ENCODE measurements at places on chromosomes 1 and 21.
A peak's percentile ranks its signal among the peaks of the same experiment; 100 is the strongest.

DNA sequence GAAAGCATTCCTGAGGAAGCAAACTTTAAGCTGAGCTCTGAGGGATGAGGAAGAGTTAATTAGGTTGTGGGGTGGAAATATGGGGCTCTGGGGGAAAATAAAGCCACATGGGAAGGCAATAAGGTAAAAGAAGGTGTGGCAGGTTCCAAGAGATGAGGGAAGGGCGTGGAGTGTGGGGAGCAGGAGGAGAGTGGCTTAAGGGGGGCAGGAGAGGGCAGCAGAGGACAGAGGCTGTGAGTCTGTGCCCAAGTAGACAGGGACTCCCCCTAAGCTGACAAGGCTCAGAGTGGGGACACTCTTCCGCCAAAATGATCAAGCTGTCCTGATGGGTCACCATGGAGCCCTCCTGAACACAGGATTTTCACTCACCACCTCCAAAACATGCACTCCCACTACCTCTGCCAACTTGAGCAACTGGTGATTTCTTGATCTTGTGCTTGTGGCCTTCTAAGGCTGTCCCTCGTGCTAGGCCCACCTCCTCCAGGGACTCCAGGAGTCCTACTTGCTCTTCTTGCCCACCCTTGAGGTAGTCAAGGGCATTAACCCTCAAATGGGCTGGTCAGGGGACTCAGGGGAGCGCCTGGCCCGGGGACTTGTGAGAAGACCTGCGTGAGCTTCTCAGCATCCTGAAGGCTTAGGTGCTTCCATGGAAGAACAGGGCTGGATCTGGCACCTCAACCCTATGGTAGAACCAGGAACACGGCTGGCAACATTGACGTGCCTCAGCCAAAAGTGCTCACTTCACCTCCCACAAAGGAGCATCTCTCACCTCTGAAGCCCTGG lies 23.4 kb downstream of the DMAP1 start:
- DNase-seq = no peak

DNA sequence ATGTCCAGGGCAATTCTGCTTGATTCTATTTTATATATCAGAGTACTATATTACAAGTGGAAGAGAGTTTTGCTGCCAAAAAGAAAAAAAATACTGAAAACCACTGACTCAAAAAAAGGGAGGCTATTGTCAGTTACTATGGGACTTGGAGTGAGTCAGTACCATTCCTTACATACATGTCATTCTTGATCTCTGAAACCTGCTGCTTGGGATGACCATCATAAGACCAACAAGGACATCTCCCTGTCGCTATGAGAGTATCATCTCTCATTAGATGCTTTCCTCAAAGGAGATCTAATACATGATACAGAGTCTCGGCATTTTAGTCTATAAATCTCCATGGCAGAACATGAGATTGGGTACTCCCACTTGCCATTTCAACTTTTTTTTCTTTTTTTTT lies 11.8 kb upstream of the INPP5B start:
- DNase-seq = no peak

- no peak for DNase-seq
Measured at GRCh38 chr21:35633501-35633900, 426.8 kb downstream of the SETD4 start.

GRCh38 chr1:80837066-80837465 lies 963.7 kb upstream of the ADGRL2 start:
- no peak for DNase-seq

- no peak for DNase-seq
Measured at GRCh38 chr1:22619798-22620197, 16.6 kb upstream of the C1QA start.

- DNase-seq = peak; percentile 22
Measured at GRCh38 chr1:74396933-74397332, 115.5 kb downstream of the LRRC53 start.

DNA sequence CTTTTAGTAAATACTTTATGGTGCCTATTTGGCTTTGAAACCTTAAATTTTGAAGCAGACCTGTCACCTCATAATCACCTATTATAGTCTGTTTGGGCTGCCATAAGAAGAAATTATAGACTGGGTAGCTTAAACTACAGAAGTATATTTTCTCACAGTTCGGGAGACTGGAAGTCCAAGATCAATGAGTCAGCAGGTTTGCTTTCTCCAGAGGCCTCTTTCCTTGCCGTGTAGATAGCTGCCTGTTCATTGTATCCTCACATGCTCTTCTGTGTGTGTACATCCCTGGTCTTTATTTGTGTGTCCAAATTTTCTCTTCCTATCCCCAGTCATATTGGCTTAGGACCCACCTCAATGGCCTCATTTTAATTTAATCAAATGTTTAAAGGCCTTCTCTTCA lies 518.2 kb downstream of the ADGRL2 start:
- DNase-seq = no peak

GRCh38 chr1:207858806-207859205 lies 52.1 kb downstream of the CD34 start:
- no peak for DNase-seq

GRCh38 chr1:184953600-184954219 lies 20.6 kb downstream of the NIBAN1 start:
- DNase-seq = no peak

DNA sequence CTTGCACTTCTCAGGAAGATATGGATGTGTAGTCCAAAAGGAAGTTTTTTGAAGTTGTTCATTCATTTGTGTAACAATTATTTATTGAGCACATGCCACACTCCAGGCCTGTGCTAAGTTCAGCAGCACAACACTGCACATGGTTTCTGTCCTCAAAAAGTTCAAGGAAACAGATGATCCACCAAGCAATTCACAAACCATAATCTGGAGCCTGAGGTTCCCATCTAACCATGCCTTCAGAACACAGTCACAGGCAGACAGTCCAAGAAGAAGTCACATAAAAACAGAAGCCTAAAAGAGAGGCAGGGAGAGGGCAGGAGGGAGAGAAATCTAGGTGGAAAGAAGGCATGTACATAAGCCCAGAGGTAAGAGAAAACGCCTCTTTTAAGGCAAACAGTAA lies 1.9 kb downstream of the CD48 start:
- no peak for DNase-seq

GRCh38 chr1:68938051-68938666 lies 441.3 kb upstream of the DEPDC1 start:
- no peak for DNase-seq

DNA sequence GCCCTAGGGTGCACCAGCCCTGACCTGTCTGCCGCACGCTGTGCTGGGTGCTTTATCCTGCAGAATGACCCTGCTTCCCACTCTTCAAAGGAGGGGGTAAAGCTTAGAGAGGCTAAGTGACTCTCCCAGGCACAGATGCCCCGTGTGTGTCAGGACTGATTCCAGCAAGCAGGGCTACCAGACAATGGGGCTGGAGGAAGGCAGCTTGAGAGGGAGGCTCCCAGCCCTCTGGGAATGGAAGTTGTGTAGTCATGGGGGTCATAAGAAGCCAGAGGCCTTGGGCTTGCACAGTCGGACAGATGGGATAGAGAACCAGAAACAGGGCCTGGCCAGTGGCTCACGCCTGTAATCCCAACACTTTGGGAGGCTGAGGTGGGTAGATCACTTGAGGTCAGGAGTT lies 94.1 kb upstream of the KLHDC7A start:
- DNase-seq = no peak

DNA sequence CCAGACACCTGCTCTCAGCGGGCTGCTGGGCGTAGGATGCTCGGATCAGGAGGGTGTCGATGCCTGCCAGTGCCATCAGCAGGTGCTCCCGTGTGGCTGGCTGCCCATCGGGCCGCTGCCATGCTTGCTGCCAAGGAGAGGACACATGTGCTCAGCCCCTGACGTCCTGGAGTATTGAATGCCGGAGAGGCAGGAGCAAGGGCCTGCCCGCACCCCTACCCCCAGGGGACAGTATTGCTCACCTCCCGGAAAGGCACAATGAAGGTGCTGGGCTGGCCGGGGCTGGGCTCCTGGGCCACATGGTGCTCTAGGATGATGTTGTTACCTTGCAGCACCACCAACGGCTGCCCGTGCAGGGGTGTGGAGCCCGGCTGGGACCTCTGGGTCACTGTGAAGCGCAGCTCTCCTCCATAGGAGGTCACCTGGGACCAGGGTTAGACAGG lies 61.5 kb downstream of the HSPG2 start:
- no peak for DNase-seq

DNA sequence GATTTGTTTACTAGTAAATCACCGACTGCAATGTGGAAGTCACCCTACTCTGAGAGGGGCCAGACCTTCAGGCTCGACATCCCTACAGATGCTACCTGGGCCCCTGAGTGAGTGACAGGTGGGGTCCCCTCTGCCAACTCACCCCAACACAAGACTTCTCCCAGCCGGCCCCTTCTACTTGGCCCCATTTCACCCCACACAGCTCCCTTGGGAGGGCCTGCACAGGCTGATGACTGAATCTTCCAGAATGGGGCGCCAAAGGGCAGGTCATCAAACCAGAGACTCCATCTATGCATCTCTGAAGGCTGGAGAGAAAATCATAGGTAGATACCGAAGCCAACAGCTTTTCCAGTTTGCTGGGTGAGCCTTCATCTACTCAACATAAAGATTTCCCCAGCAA lies 9.4 kb upstream of the S100A8 start:
- no peak for DNase-seq

GRCh38 chr1:162009501-162010174 lies 14.0 kb downstream of the OLFML2B start:
- no peak for DNase-seq

GRCh38 chr1:244095529-244095911 lies 44.4 kb downstream of the ZBTB18 start:
- DNase-seq = no peak

DNA sequence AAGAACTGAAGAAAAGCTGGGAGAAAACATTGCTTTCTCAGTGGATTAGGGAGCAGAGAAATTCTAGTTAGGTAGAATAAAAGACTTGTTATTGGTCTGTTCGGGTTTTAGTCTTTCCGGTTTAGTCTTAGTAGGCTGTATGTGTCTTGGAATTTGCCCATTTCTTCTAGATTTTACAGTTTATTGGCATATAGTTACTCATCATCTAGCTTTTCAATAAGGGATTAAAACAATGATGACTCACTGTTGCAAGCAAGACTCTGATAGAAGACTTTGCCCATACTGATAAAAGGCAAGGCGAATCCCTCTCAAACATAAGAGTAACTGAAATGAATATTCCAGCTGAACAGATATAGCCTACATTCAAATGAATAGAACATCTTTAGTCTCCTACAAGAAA lies 62.3 kb downstream of the GPR137B start:
- no peak for DNase-seq

DNA sequence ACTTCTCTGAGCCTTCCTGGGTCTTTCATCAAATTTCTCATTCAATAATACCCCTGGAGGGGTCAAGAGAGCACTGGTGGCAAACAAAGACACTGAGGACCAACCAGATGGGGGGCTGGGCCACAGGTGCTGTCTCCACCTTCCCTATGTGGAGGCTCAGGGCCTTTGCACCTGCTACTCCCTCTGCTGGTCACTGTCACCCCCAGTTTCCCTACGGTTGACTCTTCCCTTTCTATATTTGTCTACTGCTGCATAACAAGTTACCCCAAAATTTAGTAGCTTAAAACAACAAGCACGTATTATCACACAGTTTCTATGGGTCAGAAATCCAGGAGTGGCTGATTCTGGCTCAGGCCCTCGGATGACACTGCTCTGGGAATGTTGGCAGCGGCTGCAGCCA lies 138.8 kb upstream of the RUNX3 start:
- no peak for DNase-seq

DNA sequence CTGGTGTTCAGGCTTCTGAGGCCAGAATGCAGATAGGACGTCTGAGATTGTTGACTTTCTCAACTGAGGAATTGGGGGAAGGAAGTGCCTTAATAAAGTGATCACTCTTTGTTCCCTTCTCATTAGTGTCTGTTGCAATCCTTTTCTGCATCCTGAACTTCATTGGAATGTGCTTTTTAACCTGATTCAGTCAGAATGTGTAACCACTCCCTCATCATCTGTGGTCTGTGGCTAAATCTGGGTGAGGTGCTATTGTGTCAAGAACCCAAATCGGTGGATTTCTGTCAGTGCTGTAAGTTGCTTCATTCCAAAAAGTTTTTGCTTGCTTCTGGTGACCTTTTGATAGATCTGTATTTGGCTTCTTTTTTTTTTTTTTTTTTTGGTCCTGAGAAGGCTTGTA lies 38.2 kb downstream of the ARID1A start:
- no peak for DNase-seq

GRCh38 chr1:87176087-87176486 lies 152.6 kb upstream of the LMO4 start:
- no peak for DNase-seq

DNA sequence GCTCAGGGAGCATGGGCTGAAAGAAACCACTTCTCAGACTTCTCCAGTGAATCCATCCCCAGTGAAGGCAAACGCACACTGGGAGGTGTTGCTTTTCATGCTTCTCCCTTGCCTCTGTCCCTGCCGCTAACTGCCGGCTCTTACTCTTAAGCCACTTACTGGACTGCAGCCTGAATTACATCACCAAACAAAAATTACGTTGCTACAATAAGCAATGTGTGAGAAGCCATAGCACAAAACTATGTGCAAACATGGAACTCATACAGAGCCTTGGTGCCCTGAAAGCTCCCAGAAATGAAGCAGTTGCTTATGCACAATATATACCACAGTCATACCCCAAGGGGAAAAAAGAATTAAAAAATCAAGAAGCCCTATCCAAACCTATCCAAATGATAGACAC lies 375.2 kb downstream of the KCNH1 start:
- no peak for DNase-seq

DNA sequence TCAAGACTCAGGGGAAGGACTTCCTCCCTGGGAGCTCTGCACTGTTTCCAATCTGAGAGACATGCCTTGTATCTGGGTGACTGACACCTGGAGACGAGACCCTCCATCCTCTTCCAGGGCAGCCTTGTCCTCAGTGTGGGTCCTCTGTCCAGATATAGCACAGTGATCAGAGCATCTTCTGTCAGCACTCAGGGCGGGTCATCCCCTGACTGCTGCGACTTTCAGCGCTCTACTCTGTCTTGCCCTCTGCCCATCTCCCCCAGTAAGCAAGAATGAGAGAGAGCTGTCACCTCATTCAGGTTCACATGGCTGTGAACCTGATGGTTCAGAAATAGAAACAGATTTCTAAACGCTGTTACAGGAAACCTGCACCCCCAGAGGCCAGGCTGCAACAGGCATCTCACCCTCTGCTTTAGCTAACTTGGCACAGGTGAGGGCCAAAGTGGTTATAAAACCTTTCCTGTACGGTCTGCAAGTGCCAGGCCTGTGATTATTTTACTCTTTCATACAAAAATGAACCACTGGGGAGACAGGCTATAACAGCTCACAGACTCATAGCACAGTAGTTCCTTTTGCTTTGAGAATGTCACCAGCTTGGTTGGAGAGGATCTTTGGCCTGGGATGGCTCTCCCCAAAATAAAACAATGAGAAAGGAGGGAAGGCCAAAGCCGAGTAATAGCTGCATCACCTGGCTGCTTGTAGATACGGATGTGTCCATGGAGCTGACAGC lies 11.4 kb upstream of the TENT5C start:
- no peak for DNase-seq

Data from muscle of arm (tissue), 14 donors.